ENCODE measurements at places on chromosomes 5 and 9.

GRCh38 chr9:128552153-128552743, at the start of gene SPTAN1:
TSS of gene SPTAN1 (plus strand) at chr9:128552587. CDS start at chr9:128566741, 14,154 bp downstream.
- peak; percentile 77 for DNase-seq

- no peak for DNase-seq
These were observed 433.4 kb downstream of the DTWD2 start for GRCh38 chr5:118554981-118555380.

- no peak for DNase-seq
These were observed 86.0 kb upstream of the TBC1D2 start for GRCh38 chr9:98341157-98342097.

DNA sequence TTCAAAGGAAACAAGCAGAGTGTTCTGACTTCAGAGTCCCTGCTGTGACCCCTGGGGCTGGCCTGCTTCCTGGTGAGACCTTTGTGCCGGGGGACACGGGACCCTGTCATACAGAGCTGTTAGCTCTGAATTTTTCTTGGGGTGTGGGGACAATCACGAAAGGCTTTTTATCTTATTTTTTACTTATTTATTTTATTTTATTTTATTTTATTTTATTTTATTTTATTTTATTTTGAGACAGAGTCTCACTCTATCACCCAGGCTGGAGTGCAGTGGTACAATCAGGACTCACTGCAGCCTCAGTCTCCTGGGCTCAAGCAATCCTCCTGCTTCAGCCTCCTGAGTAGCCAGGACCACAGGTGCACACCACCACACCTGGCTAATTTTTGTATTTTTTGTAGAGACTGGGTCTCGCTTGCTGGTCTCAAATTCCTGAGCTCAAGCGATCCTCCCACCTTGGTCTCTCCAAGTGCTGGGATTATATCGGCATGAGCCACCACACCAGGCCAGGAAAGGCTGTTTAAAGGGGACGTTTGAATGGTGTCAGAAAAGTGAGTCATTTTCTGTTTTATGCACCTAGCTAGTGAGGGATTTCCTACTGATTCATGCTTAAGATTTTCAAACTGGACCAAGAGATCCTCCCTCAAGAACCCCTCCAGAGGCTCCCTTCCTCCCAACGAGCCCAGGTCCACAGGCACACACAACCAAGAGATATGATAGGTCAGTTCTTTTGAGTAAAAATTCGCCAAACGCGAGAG, 75.7 kb downstream of the OLFM1 start:
- DNase-seq, result no peak

DNA sequence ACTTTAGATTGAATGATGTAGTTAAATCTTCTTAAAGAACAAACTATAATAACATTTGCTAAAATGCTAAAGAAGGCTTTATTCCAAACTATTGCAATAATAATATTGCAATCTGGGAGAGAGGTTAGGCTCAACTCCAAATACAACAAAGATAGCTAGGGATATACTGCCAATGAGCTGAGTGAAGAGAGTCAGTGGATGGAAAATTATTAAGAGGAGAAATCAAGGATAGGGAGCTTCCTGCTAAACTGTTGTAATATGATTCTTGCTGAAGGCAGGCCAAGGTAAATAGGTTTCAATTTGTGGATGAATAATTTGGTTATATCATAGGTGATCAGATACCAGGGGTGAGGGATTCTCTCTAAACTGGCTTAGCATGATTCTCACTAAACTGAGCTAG, 1651.5 kb downstream of the EFNA5 start:
- no peak for DNase-seq

GRCh38 chr9:134707031-134707680, 65.6 kb downstream of the COL5A1 start:
- DNase-seq, result no peak

DNA sequence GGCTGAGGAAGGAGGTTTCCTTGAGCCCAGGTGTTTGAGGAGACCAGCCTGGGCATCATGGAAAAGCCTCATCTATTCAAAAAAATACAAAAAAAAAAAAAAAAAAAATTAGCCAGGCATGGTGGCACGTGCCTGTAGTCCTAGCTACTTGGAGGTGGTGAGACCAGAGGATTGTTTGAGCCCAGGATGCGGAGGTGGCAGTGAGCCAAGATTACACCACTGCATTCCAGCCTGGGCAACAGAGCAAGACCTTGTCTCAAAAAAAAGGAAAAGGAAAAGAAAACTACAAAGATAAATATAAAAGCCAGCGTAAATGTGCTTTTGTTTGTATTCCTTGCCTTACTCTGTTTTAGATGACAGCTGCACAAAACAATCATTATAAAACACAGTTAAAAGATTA, 2249.2 kb upstream of the C9orf72 start:
- DNase-seq, result no peak

GRCh38 chr5:123997064-123997461, 485.1 kb downstream of the CSNK1G3 start:
- no peak for DNase-seq

GRCh38 chr9:112493393-112494137, 6.9 kb downstream of the KIAA1958 start:
- no peak for DNase-seq

DNA sequence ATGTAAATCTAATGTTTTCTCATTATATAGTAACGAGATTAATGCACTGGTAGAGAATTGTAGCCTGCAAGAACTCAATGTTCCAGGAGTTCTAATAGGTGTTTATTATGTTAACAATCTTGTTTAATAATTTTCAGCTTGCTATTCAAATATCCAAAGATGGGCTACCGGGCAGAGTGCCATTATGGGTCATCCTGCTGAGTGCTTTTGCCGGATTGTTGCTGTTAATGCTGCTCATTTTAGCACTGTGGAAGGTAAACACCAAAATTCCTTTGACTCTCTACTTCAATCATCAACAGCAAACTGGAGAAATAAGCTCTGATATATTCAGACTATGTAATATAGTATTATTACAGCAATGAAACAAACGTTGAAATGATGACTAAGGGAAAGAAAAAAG, 41.9 kb upstream of the ITGA2 start:
- DNase-seq, result no peak

All from stimulated activated CD8-positive, alpha-beta memory T cell treated with anti-CD3 and anti-CD28 coated beads, Interleukin-4, amount 100 ng/mL, for 4 hours (primary cell).